Naive thymus-derived CD4-positive, alpha-beta T cell (primary cell): ENCODE measurements at places on chromosomes 4 and X.
A peak's percentile ranks its signal among the peaks of the same experiment; 100 is the strongest.

DNA sequence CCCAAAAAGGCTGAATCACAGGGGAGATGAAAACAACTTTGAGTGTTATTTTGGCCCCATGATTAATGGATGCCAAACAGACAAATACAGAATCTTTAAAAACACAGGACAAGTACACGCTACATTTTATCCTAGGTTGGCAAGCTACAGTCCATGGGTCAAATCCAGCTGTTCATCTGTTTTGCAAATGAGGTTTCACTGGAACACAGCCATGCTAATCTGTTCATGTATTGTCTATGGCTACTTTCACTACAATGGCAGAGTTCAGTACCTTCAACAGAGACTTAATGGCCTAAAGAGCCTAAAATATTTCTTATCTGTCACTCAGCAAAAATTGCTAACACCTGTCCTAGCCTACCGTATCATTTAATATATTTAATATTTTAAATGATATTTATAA, 1548.5 kb upstream of the IGFBP7 start:
- no peak for DNase-seq

GRCh38 chr4:121869841-121870822, at the start of gene BBS7:
Gene BBS7 (minus strand): TSS chr4:121870474. CDS start chr4:121870313, 161 bp downstream.
- DNase-seq: peak; percentile 90

DNA sequence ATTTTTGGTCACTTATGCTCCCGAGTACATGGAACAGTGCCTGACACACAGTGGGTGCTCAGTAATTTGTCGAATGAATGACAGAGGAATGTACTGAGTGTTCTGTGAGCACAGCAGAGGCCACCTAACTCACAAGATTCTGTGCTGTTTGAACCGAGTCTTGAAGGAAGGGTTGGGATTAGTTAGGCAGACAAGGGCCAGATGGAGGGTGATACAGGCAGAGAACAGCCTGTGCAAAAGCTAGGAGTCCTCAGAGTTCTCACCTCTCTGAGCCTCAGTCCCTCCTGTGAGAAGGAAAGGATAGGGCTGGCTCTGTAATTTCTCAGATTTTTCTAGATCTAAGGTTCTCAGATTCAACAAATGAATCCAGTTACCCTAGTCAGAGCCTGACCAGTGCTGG, 108.8 kb downstream of the NHSL2 start:
- no peak for DNase-seq

- no peak for DNase-seq
Observed at GRCh38 chr4:98746936-98747335, 88.5 kb upstream of the TSPAN5 start.

DNA sequence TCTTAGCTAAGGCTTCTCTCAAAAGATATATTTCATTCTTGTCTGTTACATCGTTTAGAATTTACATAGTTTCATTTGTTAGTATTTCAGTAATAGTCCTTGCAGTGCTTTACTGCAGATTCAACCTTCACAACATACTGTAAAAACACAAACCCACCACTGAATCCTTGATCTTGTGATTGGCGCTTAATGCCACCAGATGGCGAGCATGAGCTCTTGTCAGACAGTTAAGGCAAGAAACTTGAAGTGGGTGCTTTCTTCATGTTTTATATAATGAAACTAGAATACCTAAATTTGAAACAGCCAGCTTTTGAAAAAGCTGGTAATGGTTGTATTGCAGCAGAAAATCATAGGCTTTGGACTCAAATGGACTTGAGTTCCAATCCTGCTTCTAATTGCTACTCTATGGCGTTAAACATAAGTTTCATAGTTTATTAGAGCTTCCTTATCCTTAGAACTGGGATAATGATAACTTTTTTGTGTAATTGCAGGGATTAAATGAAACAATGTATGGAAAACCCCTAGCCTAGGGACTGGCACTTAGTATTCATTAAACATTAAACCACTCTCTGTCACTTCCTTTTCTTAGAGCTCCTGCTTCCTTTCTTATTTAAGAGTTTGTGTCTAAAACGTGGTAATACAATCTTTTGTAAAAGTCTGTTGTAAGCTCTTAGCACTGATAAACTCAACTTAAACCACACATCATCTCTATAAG, 95.1 kb downstream of the USP9X start:
- peak; percentile 33 for DNase-seq
